ENCODE measurements at places on chromosomes 6 and 20. TPM values are rescaled to one million over a fixed set of nuclear protein-coding genes. Genes with fewer than 3 reads are reported as not detected.

Gene KCTD20
- 68.5 TPM for total RNA-seq

Gene IL17F
- not detected for total RNA-seq

Gene SIRPA
- 5.6 TPM for total RNA-seq

Gene CFAP61
- 3.1 TPM for total RNA-seq

Gene ADTRP
- total RNA-seq = 3.1 TPM

Gene OPRL1
- total RNA-seq = 11.0 TPM

Gene C4B
- 8.8 TPM for total RNA-seq

Gene MOG
- total RNA-seq = 0.31 TPM

Gene DPPA5
- not detected for total RNA-seq

Gene GRIK2
- total RNA-seq = 245 TPM

Gene GJA1
- total RNA-seq = 17.5 TPM

Gene TXNDC5
- 31.9 TPM for total RNA-seq

Gene ZNF451
- 196 TPM for total RNA-seq

Gene DEFB124
- total RNA-seq = not detected

Gene PNPLA1
- not detected for total RNA-seq

Gene NRSN2
- 44.4 TPM for total RNA-seq

Gene GTSF1L
- not detected for total RNA-seq

Gene LRRC1
- total RNA-seq = 17.5 TPM

Gene ZNF335
- 31.0 TPM for total RNA-seq

Gene TMC2
- total RNA-seq = 7.5 TPM

Gene IFNGR1
- 47.0 TPM for total RNA-seq

Gene HCRTR2
- 14.1 TPM for total RNA-seq

Gene RIN2
- total RNA-seq = 23.8 TPM

Measured in parietal lobe (tissue), 2 donors.